Suprapubic skin (tissue), 4 donors: ENCODE measurements at places on chromosomes 13 and 19. TPM values are rescaled to one million over a fixed set of nuclear protein-coding genes. Genes with fewer than 3 reads are reported as not detected.

- DNase-seq: no peak
These were observed 6.0 kb downstream of the SIGLEC11 start for GRCh38 chr19:49954933-49955332.

GRCh38 chr13:105572401-105572800, 963.1 kb downstream of the EFNB2 start:
- no peak for DNase-seq

PSG1 gene
- not detected for total RNA-seq

DNA sequence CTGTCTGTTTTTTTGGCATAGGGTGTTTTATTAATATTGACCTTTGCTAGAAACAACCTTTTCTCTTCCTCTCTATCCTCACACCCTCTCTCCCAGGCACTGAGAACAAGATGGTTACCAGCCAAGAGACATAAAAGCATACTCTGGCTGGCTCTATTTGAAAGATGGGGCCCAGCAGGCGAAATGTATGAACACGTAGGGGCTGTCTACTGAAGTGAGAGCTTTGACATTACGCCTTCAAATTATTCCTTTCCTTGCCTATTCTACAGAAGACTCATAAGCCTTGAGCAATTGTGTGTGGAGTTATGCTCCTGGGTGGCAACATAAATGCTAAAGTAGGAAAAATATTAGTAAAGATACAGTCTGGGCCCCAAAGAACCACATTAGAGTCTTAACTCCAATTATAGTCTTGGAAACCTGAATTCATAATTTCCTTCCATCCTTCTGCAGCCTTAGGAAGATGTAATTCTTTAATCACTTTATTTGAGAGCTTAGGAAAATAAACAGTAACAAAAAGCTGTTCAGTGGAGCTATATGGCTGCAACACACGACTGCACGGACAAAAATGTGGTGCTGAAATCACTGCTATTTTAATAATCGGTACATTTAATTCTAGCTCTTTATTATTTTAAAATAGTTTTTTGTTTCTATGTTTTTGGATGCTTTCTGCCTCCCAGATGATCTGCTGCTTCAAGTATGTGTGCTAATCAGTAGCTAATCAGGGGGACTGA, 122.3 kb upstream of the RNF113B start:
- DNase-seq: no peak

MBD3L2 gene
- total RNA-seq: not detected

IGFLR1 gene
- total RNA-seq: 8.5 TPM

GRCh38 chr13:26983543-26984320, 187.9 kb downstream of the USP12 start:
- DNase-seq: no peak

DNA sequence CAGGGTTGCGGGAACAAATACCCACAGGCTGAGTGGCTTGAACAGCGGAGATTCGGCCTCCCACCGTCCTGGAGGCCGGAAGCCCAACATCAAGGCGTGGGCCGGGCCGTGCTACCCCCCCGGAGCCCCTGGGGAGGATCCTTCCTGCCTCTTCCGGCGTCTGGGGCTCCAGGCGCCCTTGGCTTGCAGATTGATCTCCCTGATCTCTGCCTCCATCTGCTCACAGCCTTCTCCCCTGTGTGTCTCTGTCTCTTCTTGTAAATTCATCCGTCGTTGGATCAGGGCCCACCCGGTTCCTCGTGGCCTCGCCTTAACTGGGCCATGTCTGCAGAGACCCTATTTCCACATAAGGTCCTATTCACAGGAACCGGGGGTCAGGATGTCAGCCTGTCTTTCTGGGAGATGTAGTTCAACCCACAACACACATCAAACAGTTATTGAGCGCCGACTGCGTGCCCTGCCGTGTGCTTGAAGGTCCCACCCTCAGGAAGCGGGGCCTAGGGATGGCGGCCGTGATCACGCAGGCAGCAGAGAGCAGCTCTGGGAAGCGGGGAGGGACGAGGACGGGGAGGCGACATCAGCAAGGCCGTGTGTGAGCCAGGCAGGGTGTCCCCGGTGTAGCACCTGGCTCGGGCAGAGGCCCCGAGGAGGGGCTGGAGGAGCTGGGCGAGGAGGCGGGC, 21.3 kb downstream of the HCN2 start:
- DNase-seq: no peak

PEX11G gene
- total RNA-seq: 3.7 TPM

- DNase-seq: peak; percentile 89
These were observed 4.7 kb upstream of the MYBPC2 start for GRCh38 chr19:50427997-50428425.
